Stimulated activated CD4-positive, alpha-beta T cell treated with anti-CD3 and anti-CD28 coated beads, TNF-alpha, amount 100 ng/mL, for 1 hour (primary cell): ENCODE measurements at places on chromosomes 7 and 10.

GRCh38 chr7:112509402-112509801 lies 28.6 kb downstream of the LSMEM1 start:
- no peak for DNase-seq

DNA sequence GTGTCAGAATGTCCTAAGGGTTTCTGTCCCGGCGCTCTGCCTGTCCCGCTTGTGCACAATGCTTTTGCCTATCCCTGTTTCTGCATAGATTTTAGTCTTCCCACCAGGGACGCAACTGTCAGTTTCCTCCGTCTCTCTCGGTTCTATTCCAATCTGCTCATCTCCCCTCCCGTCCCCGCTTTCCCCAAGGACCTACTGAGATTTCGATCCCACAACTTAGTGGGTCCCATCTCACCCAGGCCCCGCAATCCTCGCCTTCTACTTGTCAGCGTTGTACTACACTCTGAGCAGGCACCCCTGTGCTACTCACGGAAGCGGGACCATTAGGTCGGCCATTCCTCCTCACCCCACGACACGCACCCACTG lies 519 bp upstream of the ZNF655 start:
- no peak for DNase-seq

GRCh38 chr7:78587443-78588044 lies 789.0 kb downstream of the PHTF2 start:
- no peak for DNase-seq

- DNase-seq: no peak
These were observed 214.8 kb downstream of the CAMK1D start for GRCh38 chr10:12564173-12564572.

GRCh38 chr7:121578669-121579068 lies 182.6 kb upstream of the FAM3C start:
- no peak for DNase-seq

GRCh38 chr7:43702974-43703373 lies 26.3 kb downstream of the COA1 start:
- DNase-seq: no peak

DNA sequence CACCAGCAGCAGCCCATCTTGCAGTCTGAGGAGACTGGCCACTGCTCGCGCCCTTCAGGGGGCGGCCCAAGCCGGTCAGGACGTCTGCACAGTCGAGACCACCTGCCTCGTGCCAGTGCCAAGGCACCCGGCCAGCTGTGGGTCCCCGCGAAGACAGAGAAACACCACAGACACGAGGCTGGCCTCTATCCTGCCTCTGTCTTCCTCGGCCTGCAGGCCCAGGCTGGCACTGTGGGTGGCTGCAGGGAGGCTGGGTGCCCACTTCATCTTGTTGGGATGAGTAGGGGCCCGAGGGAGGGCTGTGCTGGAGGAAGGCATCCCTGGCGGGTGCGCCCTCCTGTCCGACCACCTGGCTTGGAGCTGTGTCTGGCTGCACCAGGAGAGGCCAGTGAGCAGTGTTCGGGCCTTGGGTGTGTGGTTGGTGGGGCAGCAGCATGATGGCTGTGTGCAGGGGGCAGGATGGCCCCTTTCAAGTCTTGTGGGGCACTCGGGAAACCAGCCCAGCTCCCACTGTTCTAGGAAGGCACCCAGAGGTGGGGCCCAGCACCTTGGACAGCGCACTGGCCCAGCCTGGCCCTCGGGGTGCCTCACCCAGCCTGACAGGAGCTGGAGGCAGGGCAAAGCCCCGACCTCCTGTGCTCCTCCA lies 7.3 kb downstream of the DPYSL4 start:
- no peak for DNase-seq

DNA sequence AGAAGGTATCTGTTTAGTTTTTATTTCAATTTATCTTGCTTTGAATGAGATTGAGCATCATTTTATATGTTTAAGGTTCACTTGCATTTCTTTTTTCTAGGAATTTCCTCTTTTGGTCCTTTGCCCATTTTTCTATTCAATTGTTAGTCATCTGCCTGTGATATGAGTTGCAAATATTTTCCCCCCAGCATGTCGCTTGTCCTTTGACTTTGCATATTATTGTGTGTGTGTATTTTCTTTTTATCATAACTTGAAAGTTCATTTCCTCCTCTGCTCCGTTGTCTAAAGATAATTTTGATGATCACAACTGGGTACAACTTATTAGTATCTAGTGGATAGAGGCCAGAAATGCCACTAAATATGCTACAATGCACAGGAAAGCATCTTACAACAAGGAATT lies 132.7 kb upstream of the MDFIC start:
- no peak for DNase-seq

- no peak for DNase-seq
These were observed 3.0 kb upstream of the CYP2C18 start for GRCh38 chr10:94680544-94680943.

DNA sequence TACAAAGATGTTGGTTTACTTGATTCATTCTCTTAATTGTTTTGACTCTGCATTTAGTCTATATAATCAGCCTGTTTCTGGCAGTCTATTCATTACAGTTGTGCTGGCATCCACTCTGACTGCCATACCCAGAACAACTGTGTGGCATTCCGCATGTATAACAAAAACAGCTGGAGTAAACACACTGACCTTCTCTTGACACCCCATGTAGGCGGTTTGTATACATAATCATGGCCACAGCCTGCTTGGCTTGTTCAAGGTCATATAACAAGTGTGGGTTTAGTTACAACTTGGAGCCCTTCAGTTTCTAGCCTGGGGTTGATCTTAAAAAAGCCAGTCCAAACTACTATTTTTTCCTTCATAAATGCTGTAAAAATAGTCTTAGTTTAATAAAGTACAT lies 70.9 kb downstream of the MBL2 start:
- DNase-seq: no peak

DNA sequence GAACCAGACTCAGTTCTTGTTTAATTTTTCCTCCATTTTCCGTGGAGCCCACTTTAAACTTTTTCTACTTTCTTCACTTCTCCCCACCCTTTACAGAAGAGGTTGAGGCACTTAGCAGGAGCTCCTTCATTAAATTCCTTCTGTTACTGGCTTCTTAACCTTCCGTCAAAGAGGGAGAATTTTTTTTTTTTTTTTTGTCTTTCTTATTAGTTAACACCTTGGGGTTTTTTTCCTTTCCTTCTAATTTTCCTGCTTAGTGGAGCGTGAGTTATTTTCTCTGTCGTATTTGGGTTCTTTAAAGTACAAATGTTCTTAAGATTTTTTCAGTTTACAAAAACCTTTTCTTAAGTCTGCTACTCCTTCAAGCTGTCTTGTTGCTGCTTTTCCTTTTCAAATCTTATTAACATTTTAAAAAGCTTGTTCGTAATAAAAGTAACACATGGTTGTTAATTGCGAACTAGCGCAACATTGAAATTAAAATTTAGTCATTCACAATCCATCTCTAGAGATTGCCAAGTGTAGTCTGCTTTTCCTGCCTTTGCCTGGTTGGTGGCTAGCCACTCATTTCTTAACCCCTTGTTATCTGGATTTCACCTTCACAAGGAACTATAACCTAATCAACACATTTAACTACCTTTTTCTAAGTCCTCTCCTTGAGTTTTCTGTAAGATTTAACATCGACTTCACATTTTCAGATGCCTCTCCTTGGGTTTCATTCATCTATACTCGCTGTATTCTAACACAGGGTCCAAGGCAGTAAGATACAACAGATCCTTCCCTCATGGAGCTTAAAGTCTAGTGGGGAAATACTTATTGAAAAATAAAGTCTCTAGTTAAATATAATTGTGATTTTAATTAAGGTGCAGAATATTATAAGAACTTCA lies 2.0 kb downstream of the BMPR1A start:
- no peak for DNase-seq
